ENCODE measurements at places on chromosomes 11 and 22.

DNA sequence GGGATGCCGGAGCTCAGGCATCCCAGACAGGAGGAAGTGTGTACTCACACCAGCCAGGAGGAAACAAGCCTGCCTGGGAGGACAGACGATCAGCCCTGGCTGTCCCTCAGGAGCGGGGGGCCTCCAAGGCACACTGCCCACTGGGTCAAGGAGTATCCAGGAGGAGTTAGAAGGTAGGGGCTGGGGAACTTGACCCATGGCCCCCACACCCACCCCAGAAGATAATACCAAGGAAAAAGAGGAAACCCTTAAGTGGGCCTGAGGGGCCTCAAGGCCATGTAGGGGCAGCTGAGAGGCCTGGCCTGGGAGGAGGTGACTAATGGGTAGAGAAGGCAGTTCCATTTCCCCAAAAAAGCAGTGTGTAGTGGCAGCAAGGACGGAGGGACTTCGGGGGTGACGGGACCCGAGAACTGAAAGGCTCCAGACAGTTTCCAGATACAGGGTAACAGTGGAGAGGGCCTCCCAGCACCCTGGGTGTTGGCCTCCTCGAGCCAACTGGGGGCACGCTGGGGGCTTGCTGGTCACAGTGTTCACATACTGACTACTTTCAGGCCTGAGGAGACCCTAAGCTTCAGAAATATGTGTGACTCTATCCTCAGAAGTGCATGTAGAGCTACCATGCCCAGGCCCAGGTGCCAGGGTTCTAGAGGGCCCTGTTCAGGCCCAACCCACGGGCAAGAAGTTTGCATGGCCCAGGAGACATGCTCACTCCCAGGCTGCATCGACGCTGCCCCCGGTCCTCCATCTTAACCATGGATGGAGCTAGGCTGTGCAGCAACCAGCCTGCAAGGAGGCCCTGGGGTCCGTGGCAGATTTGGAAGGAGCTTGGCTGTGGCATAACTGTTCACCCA, 75.7 kb upstream of the PITPNB start:
- no peak for DNase-seq

- no peak for DNase-seq
These were observed 4.0 kb downstream of the DEAF1 start for GRCh38 chr11:690738-691633.

DNA sequence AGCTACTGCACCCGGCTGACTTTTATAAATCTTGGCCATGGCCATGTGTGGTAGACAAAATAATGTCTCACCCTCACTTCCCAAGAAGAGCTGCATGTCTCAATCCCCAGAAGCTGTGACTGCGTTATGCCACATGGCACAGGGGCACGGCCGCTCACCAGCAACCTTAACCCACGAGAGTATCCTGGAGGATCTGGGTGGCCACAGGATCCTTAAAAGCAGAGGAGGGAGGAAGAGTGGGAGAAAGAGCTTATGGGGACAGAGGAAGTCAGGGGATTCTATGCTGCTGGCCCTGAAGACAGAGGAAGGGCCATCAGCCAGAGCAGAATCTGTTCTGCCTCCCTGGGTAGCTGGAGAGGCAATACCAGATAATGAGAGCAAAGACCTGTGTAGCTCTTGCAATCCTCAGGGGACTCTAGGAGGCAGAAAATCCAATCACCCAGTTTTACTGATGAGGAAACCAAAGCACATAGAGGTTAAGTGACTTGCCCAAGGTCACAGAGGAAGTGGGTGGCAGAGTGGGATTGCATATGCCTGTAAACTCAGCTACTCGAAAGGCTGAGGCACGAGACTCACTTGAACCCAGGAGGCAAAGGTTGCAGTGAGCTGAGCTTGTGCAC, 55.3 kb downstream of the CELSR1 start:
- DNase-seq, result no peak

DNA sequence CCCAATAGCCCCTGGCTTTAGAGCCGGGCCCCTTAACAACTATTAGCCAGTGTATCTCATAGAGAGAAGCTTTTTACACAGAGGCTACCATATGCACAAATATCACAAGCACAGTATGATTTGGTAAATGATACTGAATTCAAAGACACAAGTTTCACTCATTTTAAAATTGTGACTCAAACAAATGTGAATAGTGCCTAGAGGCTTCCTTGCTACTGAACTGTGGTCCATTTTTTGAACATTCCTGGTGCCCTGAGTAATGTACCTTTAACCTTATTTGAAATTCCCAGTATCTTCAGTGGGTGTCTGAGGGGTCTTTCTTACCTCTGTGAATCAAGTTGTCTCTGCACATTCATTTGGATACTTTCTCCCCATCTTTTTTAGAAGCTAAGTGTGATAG, 156.2 kb downstream of the MAML2 start:
- no peak for DNase-seq

- no peak for DNase-seq
These were observed 801.7 kb downstream of the BRD1 start for GRCh38 chr22:49025791-49026493.

DNA sequence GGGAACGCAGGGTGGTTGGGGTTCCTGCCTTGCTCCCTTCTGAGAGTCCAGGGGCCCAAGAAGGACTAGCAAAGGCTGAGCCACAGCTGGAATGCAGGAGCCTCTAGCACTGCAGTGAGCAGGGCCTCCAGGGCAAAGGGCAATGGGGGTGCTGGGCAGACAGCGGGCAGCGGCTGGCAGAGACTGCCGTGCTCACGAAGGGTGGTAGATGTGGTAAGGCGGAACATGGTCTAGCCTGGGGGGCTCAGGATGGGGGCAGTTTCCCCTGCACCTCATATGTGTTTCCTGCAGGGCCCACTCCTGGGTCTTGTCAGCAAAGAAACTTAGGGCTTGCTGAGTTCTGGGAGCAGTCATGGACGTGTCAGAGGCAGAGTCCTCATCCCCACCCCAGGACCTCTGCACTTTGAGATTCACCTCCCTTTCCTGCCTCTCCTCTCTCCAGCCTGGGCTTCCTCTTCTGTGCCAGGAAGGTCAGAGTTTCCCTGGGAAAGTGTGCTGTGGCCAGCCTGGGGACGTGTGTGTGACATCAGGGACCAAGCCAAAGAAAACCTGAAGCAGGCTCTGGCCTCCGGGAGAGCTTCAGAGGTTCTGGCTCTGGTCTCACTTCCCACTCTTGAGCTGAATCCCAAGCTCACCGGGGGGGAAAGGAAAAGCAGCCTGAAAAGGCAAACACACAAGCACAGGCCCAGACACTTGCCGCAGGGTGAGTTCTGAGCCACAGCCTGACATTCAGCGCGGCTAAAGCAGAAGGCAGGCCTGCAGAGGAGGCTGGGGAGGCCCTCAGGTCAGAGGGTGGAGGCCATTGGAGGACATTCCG, 4.4 kb downstream of the MOGAT2 start:
- no peak for DNase-seq

DNA sequence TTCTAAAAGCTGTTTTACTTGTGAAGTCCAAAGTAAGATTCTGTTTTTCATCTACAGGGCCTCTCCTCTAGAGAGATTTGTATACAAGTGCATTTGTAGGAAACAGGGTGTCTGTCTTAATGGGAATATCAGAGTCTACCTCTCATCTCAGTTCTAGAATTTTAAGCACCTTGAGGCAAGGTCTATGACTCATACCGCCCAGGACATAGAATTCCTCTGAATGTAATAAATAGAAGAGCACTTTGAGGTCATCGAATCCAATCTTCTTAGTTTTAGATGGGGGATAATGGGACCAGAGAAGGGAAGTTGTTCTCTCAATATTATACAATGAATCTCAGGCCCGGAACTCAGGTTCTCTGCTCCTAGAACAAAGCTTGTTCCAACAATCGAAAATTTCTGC, 101.8 kb upstream of the TIMP3 start:
- DNase-seq, result no peak

- DNase-seq, result no peak
These were observed 16.3 kb downstream of the CTNND1 start for GRCh38 chr11:57777969-57778317.

- no peak for DNase-seq
These were observed 184.5 kb upstream of the NTM start for GRCh38 chr11:131185915-131186314.

DNA sequence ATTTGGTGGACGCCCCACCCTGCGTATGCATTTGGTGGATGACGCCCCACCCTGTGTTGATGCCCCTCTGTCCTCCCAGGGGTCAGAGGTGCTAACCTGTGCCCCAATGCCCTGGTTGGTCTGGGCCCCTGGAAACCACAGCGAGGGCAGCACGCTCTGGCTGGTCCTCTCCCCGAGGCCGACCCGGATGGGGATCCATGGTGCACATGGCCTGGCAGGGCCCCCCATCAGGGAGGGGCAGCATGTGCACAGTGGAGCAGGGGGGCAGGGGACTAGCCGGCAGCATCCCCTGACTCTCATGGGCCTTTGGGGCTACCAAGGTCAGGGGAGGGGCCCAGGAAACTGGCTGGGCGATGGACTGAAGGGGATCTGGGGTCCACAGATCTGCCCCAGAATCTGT, 7.6 kb upstream of the MUC5AC start:
- DNase-seq, result no peak

- DNase-seq, result no peak
These were observed 460.5 kb downstream of the BRD1 start for GRCh38 chr22:49367041-49367697.

DNA sequence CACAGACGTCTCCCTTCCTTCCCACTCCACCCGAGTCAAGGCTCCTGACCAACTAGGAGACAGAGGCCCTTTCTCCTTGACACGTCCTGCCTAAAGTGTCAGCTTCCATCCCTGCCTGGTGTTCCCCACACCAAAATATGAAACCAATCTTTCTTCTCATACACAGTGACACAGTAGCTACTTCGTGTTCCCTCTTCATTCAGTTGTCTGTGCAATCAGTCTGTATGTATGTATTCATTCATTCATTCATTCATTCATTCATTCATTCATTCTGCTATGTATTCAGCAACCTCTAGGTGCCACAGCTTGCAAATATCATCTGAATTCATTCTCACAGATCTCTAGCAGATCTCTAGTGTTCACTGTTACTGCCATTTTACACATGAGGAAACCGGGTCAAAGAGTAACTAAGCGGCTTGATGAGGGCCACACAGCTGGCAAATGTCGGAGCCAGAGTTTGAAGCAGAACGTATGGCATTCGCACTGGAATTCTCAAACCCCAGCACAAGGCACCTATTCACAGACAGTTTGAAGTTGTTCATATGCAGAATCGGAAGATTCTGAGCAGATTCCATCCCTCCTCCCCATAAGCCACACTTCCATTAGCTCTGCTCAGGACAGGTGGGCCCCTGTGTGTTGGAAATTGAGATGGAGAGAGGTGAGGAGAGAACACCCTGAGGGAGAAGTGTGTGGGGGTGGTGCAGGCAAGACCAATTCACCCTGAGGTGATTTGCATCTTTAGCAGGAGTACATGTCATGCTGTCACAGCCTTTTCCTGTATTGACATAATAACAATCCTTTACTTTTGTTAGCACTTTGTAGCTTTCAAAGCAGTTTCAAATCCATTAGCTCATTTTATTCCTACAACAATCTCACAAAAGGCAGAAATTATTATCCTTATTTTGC, 275.7 kb downstream of the ST3GAL4 start:
- no peak for DNase-seq

DNA sequence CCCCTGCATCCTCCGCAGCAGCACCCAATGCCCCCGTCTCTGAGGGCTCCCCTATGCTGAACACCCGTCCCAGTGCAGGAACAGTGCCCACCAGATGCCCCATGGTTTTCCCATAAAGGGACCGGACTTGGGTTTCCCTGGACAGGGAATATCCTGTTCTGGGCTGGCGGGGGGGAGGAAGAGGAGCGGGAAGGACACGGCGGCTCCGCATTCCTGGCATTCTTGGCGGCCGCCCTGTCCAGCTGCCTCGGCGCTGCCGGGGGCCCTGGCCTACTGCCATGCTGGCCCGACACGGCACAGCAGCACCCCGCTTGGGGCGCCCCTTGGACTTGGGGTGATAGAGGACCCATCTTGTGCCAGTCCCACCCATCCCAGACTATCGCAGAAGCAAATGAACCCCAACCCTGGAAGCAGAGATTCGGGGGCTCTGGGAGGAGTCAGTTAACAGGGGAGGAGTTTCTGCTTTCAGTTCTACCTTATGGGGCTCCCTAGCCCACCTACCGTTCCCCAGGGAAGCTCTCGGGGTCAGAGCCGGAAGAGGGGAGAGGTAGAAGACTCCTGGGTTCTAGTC, 23.7 kb upstream of the CBX7 start:
- DNase-seq, result no peak

DNA sequence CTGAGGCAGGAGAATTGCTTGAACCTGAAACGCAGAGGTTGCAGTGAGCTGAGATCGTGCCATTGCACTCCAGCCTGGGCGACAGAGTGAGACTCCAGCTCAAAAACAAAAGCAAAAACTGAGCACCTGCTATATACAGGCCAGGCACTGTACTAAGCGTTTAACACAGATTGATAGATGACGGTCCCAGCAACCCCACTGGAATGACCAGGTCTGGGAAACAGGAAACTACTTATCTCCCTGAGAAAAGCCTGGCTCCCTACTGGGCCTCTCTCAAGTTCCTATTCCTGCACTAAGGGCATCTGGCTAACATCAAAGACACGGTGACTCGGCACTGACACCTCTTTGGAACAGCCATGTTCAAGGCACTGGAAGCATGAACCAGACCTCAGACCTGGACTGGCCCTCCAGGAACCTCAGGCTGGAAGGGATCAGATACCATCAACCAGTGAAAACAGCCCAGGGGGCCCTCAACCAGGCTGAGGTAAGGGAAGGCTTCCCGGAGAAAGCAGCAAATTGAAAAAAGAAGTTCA, 16.6 kb downstream of the ARAP1 start:
- DNase-seq, result no peak

- DNase-seq, result no peak
These were observed 19.1 kb downstream of the SEZ6L start for GRCh38 chr22:26188341-26188740.

GRCh38 chr22:20577549-20577975, 70.2 kb downstream of the MED15 start:
- no peak for DNase-seq

DNA sequence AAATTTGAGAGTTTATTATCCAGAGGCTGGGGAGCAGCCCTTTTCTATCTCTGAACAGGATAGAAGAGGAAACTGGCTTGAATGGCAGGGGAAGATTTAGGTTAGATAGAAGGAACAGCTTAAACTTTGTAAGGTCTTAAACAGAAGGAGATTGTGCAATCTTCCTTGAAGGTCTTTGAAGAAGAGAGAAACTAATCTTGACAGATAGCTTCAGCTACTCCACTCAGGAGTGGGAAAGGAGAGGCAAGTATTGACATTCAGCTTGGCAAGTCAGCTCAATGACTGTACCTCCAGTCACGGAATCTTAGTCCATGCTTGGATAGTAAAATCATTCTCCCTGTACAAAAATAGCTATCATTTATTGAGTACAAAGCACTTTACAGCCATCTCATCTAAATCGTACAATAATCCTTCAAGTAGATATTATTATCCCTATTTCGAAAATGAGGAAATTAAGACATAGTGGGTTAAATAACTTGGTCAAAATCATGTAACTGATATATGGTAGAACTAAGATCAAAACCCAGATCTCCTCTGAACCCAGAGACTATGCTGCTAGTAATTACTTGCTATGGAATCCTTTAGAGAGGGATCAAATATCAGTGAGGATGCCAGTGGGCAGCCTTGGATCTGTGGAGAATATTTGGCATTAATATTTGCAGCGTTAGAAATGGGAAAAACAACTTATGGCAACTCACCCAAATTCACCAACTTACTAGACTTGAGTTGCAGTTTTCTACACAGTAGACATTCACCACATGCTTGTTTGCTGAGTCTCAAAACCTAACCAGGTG, 14.6 kb downstream of the C11orf97 start:
- no peak for DNase-seq

- DNase-seq, result no peak
These were observed at the start of gene CHADL for GRCh38 chr22:41240377-41241132. CHADL (minus strand) TSS chr22:41240931; CDS start chr22:41240881, 50 bp downstream.
